Activated T-helper 1 cell treated with anti-CD3 and anti-CD28 coated beads, Interleukin-12 subunit alpha, Interleukin-12 subunit beta, Interleukin-2, Interleukin-4 antibody, amounts not matched to agents 30 ng/mL and 10 ng/mL and 1 ng/mL, durations not matched to agents 14 hours and 24 hours and 36 hours (primary cell): ENCODE measurements at places on chromosomes 2 and 18. TPM values are rescaled to one million over a fixed set of nuclear protein-coding genes. Genes with fewer than 3 reads are reported as not detected.
A peak's percentile ranks its signal among the peaks of the same experiment; 100 is the strongest.

DNA sequence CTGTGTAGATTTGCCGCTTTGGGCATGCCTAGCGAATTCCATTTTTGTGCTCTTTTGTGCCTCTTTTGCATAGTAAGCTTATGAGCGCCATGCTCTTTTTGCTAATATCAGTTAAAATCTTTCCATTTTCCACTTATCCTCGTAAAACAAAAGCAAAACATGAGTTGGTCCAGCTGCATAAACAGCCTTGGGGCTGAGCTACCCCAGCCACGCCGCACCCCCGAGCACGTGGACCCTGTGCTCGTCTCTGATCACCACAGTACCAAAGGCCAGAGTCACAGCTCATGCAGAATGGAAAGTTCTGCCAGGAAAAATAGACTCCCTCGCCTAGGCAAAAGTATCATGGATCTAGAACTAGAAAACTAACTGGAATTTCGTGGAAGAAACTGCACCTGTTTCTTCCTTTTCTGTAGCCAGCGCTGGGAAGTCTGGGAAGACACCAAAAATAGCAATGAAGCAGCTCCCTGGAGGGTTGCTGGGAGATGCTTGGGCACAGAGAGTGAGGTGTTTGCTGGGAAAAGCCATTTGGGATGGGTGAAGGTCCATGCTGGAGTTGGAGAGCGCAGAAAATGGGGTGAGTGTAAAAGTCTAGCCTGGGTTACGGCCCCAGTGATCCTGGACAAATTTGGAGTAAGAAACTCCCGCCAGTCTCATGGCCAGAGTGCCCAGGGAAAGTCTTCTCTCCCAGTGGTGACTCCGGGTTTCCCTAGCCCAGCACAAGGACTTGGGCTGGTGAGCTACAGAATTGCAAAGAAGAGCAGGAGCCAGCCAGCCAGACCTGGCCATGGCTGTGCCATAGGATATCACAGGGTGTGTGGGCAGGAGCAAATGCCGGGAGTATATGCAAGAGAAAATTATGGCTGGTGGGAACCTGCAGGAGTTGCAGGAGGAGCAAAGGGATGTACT is 218.4 kb downstream of the GBX2 start:
- no peak for DNase-seq

The GALNT13 gene
- total RNA-seq = not detected in 2 replicates

The APLF gene
- 2.3 and 3.0 TPM in 2 replicates for total RNA-seq

The TMEM37 gene
- total RNA-seq = not detected in 2 replicates

The TEX261 gene
- total RNA-seq = 89.4 and 97.4 TPM in 2 replicates

DNA sequence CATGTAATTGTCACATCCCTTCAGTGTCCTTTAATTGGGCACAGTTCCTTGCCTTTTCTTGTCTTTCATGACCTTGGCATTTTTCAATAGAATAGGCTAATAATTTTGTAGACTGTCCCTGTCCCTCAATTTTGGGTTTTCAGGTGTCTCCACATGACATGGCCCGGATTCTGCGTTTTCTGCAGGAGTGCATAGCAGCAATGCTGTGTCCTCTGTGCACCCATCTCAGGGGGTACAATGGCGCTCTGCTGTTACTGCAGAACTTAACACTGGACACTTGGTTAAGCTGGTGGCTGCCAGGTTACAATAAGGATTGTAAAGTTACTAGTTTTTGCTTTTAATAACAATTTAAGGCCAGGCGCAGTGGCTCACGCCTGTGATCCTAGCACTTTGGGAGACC is 51.3 kb downstream of the INPP5D start:
- DNase-seq = no peak

The ATRAID gene
- total RNA-seq = 107 and 111 TPM in 2 replicates

GRCh38 chr2:168336786-168337388 is 89.5 kb upstream of the STK39 start:
- peak; percentile 25 for DNase-seq

The LIMS2 gene
- total RNA-seq = 4.8 and 5.1 TPM in 2 replicates

- DNase-seq = peak; percentile 47
These were observed 82.0 kb downstream of the SMAD7 start for GRCh38 chr18:48868468-48869466.

DNA sequence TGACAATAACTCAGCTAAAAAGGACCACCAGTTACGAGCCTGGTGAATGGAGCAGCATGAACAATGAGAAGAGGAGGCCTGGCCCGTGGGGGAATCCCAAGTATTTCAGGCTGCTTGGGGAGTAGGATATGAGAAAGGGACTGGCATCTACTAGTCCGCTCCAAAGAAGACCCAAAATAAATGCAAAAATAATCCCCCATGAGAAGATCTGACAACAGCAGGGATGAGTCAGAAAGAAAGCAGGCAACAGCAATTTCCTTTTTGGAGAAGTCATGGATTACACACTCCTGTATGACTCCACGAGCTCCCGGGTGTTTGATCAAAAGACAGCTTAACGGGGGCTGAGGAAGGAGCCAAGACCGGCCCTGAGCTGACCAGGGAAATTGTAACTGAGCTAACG is 111.4 kb downstream of the SOX11 start:
- no peak for DNase-seq

DNA sequence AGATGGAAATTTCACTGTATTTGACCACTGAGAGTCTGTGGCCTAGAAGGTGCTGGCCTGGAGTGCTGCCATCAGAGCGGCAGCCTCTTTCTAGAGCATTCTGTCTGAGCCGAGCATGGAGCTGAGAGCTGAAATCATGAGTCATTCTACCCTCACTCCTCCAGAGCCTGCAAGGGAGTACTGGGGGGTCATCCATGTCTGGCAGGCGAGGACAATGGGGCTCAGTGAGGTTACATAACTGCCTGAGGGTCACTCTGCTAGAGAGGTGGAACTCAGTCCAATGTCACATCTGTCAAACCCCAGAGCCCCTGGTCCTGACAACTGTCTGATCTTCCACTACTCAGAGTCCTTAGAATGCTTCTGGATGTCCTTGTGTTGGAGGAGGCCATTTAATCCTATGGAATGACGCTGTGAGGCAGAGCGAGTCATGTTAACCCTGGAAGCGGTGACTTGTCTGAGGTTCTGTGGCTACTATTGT is 65.3 kb downstream of the HAUS1 start:
- no peak for DNase-seq

DNA sequence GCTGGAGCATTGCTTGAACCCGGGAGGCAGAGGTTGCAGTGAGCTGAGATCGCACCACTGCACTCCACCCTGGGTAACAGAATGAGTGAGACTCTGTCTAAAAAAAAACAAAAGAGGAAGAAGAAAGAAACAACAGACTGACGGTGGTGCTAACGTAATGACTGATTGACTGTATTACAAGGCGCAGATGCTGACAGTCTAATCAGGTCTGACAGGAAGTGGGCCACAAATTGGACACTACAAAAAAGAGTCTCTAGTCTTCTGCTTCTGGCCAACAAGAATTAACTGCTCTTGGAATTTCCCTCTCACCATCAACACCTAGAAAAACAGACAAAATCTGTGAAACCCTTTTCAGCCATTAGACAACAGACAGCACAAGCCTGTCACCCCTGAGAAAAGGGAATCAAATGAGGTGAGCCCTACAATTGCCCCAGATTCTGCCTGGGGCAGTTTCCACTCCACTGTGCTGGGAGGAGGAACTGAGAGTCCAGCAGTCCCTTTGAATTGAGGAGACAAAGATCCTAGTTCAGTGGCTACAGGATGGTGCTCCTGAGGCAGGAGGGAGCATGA is 43.3 kb downstream of the SNED1 start:
- no peak for DNase-seq

The RNF144A gene
- total RNA-seq = 14.4 and 16.6 TPM in 2 replicates

- no peak for DNase-seq
These were observed 127.1 kb downstream of the NCOA1 start for GRCh38 chr2:24618144-24618543.

The MOGAT1 gene
- total RNA-seq = not detected in 2 replicates

GRCh38 chr18:50286391-50287027 is 983 bp downstream of the CXXC1 start:
- DNase-seq = no peak

The ANKRD30B gene
- not detected in 2 replicates for total RNA-seq

The OR6B2 gene
- not detected in 2 replicates for total RNA-seq

DNA sequence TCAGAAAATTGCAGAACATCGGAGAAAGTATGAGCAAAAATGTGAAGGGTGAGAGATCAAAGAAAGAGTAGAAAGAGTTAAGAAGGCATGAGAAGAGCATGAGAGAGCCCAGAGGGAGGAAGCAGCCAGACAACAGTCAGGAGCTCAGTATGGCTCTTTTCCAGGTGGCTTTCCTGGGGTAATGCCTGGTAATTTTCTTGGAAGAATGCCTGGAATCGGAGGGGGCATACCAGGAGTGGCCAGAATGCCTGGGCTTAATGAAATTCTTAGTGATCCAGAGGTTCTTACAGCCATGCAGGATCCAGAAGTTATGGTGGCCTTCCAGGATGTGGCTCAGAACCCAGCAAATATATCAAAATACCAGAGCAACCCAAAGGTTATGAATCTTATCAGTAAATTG is 271.8 kb upstream of the TFPI start:
- DNase-seq = no peak

- DNase-seq = no peak
These were observed 769 bp downstream of the FKBP1B start for GRCh38 chr2:24050041-24050979.

The ZDBF2 gene
- total RNA-seq = 9.3 and 11.4 TPM in 2 replicates

- no peak for DNase-seq
These were observed 40.0 kb downstream of the ITGA6 start for GRCh38 chr2:172467382-172467781.
